ENCODE measurements at places on chromosomes 6 and 20.

DNA sequence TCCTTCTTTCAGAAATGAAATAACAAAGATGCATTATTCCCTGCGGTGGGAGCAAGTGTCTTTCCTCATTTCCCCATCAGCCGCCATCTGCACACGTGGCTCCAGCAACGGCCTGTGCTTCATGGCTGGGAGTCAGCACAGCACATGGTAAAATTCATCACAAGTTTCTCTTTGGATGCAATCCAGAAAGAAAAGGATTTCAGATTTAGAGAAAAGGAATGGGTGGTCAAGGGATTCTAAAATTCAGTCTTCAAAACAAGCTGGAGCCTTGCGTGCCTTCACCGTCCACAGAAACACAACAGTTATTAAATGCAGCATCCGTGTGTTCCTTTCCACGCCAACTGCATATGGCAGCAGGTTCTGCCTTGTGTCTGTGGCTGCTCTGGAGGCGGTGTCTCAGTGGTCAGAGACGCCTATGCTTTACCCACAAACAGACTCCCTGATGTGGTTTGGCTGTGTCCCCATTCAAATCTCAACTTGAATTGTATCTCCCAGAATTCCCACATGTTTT lies 107.6 kb downstream of the THBS2 start:
- peak; percentile 80 for DNase-seq

DNA sequence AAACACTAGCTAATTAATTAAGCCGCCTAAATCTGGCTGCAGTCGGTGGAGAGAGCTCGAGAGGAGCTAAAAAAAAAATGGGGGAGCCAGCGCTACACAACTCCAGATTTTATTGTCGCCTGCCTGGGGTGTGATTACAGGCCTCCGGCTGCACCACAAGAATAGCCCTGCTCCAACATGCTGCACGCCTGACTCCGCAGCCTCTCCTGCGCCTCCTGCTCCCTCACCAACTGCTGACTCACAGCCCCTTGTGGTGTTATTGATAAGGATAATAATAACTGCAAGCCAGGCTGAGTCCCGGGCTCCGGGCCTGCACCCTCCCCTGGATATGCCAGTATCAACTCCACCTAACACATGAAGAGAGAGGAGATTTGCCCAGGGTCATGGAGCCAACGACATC lies 16.8 kb downstream of the SIRPA start:
- no peak for DNase-seq

DNA sequence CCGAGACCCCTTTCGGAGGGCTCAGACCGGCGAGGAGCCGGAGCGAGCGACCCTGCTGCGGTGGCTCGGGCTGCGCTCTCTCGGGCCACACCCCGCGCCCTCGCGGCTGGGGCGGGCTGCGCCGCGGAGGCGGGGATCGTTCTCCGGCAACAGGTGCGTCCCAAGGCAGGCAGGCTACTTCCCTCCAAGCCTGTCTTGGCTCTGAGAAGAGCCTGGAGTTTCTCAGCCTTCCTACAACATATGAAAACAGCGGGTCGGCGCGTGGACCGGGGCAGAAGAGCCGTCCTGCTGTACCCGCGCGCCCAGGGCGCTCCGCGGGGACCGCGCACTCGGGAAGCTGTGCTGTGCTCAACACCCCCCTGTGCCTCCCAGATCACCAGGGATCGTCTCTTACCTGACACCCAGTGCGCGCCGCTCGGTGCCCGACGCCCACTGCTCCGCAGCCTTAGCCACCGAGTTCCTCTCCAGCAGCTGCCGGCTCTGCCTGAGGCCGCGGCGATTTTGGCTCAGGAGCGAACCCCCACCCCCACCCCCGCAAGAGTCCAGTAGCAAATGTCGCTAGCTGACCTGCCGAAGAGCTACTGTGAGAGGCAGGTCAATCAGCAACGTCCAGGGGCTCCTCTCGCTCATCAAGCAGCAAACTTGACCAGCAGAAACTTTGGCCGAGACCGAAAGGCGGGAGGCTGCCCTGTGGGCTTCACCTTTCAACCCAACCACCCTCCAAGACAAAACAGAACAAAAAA lies 3.7 kb upstream of the OLIG3 start:
- no peak for DNase-seq

DNA sequence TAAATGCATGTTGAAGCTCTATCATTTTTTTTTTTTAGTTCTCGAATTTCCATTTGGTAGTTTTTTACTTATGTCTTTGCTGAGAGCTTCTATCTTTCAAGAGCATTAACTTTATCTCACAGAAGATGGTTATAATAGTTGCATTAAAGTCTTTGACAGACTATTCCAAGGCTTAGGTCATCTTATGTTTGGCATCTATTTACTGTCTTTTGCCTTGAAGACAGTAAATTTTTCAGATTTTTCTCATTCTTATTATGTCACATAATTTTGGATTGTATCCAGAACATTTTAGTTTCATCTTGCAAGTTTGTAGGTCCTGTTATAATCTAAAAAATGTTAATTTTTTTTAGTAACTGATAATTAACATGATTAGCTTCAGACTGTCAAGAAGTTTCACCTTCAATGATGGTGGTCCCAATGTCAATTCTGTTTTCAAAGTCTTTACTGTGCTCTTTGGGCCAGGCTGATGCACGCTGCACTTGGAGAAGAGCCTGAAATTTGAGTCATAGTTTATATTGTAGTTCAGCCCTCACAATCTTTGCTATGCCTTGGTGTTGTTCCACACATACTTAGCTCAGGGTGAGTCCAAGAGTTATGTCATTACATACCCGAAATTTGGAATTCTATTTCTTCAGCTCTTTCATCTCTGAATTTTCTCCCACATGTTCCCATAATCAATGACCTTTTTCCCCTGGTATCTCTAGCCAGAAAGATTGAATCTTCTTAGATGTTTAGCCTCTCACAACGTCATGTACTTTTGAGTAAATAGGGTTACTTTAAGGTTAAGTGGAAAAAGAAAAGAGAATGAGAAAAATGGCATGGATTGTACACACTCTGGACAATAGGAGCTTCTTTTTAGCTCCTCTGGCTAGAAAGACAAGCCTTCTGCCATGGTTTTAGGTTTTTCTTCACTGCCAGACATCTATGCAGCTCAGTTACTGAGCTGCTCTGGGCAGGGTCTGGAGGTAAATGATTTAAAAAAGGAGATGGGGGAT lies 110.3 kb upstream of the BTBD3 start:
- peak; percentile 94 for DNase-seq

GRCh38 chr6:57242505-57242904 lies 20.4 kb upstream of the RAB23 start:
- DNase-seq = peak; percentile 97
